ENCODE measurements at places on chromosomes 5 and 9.
A peak's percentile ranks its signal among the peaks of the same experiment; 100 is the strongest.

- DNase-seq: no peak
Observed at GRCh38 chr5:119897537-119898370, 268.4 kb downstream of the FAM170A start.

DNA sequence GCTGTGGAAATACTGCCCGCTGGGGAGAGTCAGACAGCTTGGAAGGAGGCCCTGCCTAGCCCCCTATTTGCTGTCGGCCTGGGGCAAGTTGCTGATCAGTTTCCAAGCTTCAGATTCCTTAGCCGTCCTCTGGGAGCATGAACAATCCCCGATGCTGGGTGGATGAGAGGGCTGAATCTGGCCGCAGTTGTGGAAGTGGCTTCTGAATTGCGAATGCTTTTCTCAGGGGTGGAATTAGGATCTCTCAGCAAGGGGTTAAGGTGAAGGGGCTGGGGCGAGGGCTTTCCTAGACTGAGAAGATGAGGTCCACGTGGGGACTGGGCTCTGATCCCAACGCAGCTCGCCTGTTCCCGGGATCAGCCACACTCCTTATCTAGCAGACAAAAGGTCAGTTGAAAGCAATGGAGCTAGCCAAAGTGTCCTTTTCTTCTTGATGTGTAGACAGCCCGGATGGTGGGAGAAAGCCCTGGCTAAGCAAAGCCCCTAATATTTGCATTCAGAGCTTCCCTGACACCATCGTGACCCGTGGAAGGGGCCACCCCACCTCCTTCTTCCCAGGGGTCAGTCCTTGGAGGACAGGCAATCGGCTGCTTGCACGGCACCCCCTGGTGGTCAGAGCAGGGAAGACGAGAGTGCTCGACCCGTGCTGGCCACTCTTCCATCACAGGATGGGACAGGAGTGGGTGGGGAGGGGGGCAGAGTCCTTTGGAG, 54.9 kb downstream of the COL15A1 start:
- DNase-seq: peak; percentile 56

- DNase-seq: no peak
Observed at GRCh38 chr9:92769990-92770359, 5.3 kb upstream of the BICD2 start.

- no peak for DNase-seq
Observed at GRCh38 chr9:105258225-105258737, 13.8 kb downstream of the SLC44A1 start.

DNA sequence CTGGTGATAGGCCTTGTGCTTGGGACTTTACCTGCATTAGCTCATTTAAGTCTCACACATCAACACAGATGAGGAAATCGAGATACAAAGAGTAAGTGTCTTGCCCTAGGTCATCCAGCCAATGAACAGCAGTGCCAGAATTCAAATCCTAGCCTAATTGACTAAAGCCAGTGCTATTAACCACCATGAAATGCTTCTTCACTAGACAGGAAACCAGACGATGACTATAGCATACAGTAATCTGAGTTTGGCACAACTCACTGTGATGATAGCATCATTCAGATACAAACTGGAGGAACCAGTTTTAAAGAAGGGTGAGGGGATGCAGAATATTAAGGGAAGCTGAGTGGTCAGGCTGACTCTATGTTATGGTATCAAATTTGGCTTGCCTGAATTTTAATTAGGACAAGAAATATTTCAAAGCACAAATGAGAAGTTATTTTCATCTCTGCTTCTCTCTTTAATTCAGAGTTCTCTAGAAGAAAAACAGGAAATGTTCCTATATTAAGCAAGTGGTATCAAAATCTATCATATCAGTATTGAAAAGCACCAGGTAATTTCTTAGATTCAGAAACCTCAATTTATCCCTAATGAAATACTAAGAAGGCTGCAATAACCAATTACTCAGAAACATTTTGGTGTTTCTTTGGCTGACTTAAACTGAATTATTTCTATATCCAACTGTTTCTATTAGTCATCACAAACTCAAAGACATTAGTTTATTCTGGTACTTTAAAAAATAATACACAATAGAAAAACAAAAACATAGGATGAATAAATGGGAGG, 147.0 kb upstream of the RASA1 start:
- DNase-seq: no peak

GRCh38 chr5:131413605-131414559, 150.0 kb downstream of the CDC42SE2 start:
- DNase-seq: no peak

DNA sequence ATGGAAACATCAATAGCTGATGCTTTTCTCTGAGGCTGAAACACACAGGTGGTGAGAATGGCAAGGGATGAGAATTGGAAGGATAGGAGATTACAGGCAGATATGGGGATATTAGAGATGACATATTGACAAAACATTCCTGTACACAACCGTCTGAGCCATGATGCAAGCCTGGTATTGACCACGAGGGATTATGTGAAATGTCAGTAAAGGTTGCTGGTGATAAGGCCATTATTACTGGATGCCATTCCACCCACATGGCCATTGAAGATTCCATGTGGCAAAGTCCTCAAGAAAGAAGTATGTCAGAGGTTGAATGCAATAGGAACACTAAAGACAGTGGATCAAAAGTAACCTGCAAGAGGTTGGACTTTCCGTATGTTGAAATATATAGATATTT, 15.7 kb downstream of the GRAMD2B start:
- DNase-seq: no peak

GRCh38 chr5:3121813-3122212, 370.3 kb upstream of the IRX2 start:
- DNase-seq: no peak

GRCh38 chr5:134968055-134968454, 348 bp downstream of the CATSPER3 start:
- no peak for DNase-seq

DNA sequence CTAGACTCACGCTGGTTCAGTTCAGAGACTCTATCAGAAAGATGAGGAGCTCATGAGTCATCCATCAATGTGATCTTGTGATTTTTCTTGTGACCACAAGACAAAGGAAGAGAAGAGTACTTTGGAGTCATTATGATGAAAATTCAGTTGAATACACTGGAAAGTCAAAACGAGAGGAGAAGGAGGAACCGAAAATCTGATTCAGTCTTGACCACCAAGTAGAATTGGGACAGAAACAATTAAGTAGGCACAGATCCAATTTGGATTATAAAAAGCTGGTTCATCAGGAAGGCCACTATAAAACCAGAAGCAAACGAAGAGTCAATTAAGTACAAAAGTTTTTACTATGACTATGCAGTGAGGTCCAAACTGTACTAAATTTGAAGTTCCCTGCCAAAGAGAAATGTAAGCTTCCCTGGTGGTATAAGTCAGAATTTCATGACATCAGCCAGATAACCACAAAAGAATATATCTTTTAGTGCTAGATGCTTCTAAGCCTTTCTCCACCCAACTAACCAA, 90.9 kb downstream of the THBS4 start:
- no peak for DNase-seq

- no peak for DNase-seq
Observed at GRCh38 chr5:33933723-33934169, 2.4 kb upstream of the RXFP3 start.

DNA sequence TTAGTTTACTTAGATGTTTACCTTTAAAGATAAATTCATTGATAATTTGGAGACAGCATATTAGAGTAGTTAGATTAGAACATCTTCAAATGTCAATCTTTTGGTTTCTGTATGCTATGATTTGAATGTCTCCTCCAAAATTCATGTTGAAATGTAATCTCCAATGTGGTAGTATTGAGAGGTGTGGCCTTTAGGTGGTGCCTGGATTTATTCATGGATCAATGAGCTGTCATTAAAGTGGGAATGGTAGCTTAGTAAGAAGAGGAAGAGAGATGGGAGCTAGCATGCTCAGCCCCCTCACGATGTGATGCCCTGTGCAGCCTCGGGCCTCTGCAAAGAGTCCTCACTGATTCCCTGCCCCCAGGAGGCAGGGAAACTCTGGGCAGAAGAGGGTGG, 133.6 kb upstream of the TUT7 start:
- no peak for DNase-seq

DNA sequence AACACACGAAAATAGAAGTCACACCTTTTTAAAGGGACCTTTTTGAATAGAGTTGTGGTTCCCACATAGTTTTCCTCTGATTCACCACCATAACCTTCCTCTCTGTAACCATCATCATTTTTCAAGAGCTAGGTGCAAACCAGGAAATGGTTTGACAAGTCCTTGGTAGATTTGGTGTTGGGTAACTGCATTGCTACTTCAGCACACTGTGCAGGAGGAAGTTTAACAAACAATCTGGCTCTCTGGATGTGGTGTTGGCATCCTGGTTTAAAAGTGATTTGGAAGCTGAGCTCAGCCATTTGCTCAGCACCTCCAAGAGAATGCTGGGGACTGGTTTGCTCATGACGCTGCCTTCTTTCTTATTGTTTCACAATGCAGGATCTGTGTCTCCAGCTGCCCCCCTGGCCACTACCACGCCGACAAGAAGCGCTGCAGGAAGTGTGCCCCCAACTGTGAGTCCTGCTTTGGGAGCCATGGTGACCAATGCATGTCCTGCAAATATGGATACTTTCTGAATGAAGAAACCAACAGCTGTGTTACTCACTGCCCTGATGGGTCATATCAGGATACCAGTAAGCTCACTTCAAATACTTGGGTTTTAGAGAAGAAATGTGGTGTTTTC, 213.1 kb downstream of the RFK start:
- no peak for DNase-seq

- no peak for DNase-seq
Observed at GRCh38 chr5:150137997-150138396, 17.6 kb downstream of the PDGFRB start.

GRCh38 chr5:146560205-146560812, 44.3 kb upstream of the GPR151 start:
- DNase-seq: no peak

DNA sequence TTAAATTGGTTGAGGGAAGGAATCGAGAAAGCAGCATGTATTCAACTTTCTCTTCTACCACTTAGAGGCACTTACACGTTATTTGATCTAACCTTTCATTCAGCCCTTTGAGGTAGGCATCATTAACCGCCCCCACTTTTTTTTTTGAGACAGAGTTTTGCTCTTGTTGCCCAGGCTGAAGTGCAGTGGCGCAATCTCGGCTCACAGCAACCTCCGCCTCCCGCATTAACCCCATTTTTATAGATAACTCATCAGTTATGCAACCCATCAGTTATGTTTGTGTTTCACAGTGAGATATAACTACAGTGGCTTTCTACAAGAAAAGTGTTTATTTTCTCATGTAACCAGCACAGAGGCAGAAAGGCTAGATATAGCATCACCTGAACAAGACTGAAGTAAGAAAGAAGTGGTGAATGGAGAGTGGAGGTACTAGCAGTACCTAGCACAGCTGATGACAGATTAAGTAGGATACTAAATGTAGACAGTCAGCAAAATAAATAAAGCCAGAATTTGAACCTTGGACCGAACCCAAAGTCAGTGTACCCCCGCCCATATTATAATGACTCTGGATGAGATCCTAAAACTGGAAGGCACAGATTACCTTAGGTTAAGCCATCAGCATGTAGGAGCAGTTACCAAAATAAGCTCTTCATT, 91.2 kb downstream of the PJA2 start:
- no peak for DNase-seq

DNA sequence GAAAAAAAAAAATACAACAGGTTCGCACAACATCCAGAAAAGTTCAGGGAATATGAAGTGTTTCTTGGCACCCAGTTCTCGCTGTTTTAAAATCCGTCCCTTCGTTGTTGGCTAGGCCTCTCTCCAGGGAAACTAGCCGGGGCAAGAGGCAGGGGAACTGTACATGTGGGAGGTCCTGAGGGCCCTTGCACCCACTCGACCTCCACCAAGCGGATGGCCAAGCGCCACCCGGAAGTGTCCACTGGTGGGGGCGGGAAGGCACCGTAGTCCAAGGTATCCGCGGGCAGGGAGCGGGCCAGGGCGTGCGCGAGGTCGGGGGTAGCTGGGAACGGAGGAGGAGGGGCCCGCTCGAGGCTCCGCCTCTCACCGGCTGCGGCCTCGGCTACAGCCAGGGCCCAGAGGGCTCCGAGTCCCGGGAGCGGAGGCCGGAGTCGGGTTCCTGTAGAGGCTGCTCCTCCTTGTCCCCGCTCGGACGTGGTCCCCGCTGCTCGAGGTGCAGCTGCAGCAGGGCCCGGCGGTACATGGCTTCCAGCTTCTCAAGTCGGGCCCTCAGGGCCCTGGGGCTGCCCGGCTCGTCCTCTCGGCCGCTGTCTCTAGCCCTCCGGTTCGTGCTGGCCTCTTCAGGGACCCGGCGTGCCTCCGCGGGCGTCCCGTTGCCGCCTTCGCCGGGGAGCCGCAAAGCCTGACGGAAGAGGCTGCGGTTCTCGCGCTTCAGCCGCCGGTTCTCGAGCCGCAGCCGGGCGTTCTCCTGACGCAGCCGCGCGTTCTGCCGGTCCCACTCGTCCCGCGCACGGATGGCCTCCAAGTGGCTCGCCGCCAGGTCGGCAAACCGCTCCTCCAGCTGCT, 720 bp downstream of the TUSC1 start:
- no peak for DNase-seq

DNA sequence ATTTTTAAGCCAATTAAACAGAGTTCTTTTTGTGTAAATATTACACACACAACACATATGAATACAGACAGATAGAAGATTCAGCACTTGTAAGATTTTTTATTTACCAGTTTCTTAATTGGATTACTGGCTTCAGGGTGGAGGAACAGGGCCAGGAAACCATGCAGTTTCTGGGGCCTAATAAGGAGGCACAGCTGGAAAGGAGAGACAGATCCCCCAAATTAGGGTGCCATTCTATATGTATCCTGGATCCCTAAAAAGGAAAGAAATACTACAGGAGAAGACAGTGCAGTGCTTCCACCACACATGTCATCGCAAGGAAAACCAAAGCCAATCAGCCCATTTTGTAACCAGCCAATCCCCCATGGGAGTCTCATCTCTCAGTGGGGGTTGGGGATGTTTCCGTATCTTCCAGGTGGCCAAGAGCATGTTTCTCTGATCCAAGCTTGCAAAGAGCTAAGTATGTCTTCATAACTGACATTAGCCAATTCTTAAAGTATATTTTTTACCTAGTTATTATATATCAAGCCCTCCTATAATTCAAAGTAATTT, 15.8 kb upstream of the ABO start:
- DNase-seq: no peak

GRCh38 chr9:92661127-92661526, 8.8 kb downstream of the IPPK start:
- DNase-seq: no peak

GRCh38 chr9:95715868-95716435, 159.5 kb upstream of the ERCC6L2 start:
- DNase-seq: no peak

DNA sequence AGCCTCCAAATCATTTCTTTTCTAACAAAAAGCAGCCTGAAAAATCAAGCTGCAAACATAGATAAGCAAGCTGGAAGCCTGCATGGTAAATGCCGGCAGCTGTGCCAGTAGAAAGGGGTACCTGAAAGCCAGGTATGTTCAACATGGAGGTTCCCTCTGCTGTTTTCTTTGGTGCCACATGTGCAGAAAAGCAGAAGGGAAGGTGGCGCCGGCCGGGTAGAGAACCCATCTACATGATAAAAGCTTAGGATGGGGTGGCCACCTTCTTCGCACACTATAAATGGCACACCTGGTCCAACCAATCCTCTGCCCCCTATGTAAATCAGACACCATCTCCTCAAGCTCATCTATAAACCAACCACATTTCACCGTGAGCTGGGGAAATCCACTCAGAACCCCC, 268.9 kb upstream of the IRX2 start:
- DNase-seq: no peak

Measured in stimulated activated CD4-positive, alpha-beta T cell treated with anti-CD3 and anti-CD28 coated beads, Interleukin-12 subunit alpha, Interleukin-12 subunit beta, amount 100 ng/mL, for 48 hours (primary cell).